ENCODE measurements at places on chromosomes 3 and 15.
A peak's percentile ranks its signal among the peaks of the same experiment; 100 is the strongest.

DNA sequence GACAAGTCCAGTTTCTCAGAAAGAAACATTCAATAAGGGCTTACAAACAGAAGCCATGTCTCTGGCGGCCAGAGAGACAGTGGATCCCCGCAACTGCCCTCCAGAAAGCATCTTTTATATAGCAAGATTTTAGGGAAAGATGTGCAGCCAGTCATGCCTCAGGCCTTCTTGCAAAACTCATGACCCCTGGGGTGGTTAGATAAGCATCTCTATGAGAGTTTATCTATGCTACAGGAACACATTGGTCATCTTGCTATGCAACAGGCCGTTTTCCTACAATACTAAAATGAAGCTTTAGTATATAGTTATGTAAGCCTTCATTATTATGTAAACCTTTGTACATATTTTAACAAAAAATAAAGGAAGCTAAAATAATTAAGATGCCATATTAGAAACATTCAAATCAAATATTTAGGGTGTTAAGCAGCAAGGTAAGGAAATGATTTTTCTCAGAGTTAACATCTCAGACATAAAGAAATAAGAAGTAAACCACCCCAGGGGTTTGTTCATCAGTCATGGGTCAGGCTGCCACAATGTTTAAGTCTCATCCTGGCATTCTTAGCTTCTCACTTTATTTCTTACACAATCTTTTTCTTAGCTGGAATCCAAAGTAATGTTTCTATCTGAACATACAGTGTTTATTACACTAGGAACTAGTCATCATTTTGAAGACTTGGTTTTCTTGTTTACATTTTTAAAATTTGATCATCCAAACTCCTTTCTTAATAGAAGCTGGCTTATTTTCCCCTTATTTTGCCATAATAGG, 6.3 kb upstream of the FSIP1 start:
- DNase-seq: no peak

GRCh38 chr15:94487635-94488034, 256.3 kb downstream of the MCTP2 start:
- no peak for DNase-seq

DNA sequence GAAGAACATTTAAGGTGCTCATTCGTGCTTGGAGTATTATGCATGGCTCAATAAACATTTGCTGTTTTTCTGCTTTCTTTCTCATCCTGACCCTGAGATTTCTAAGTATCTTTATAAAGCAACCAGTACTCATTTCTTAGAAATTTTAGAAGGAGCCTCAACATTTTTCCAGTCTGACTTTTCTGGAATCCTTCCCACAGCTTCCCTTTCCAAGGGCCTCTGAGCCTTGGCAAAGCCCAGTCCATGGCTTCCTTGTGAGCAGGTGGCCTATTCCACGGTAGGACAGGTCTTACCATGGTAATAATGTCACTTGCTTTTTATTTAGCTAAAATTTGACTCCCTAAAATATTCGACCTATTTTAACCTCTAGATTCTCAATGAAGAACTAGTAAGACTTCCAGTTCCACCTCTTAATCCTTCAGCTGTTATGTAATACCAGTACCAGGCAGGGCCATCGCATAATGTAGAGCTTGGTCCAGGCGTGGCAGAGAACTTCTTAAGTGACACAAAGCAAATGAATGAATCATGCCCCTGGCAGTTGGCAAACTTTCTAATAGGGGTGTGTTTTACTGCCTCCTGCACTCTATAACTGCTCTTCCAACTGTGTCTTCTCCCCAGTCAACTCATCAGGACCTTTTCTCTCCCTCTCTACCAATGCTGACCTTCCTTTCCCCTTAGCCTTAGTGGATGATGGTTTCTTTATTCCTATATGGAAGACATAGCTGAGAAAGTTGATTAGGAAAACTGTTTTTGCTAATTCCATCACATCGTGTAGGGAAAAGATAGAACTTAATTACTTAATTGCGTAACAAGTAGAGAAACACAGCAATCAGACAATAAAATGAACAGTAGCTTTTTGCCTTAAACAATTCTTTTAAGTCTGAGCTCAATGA, 894 bp upstream of the TM4SF4 start:
- no peak for DNase-seq

- no peak for DNase-seq
Measured at GRCh38 chr3:2513986-2514385, 415.3 kb downstream of the CNTN4 start.

DNA sequence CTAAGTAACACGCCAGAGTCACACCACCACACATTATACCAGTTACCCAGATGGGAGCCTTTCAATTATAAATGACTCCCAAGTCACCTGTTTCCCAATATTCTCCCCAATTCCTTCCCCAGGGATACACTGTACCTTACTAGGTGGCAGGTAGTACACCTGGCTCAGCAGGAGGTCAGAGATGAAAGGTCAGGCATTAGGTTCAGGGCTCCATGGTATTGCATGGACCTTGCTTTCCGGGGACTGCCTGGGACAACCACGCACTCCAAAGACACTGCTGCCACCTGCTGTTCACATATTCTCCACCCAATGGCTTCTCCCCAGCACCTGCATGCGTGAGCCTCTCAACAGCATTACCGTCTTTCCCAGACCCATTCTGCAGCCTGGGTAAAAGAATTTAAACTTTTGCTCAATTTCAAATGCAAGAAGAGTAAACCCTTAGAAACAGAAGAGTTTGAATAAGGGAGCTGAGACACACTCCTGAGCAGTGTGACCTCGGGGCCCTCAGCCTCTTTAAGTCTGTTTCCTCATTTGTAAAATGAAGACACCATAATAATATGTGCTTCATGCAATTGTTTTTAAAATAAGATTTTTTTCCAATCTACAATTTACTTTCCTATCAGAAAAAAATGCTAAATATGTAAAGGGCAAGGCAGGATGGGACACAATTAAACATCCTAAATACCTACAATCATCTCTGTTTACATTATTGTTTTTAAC, 28.0 kb upstream of the LACTB start:
- peak; percentile 93 for DNase-seq
